ENCODE measurements at places on chromosomes 11 and 22. TPM values are rescaled to one million over a fixed set of nuclear protein-coding genes. Genes with fewer than 3 reads are reported as not detected.

The TRABD gene
- 16.8 TPM for total RNA-seq

The PNPLA3 gene
- total RNA-seq, result 5.5 TPM

The BTBD18 gene
- total RNA-seq, result not detected

The KRTAP5-10 gene
- not detected for total RNA-seq

The LSP1 gene
- total RNA-seq, result 0.66 TPM

The DRG1 gene
- 52.5 TPM for total RNA-seq

All from smooth muscle cell of the pulmonary artery (primary cell).